ENCODE measurements at places on chromosomes 3 and 15.
A peak's percentile ranks its signal among the peaks of the same experiment; 100 is the strongest.

- DNase-seq: no peak
Observed at GRCh38 chr3:133494469-133494868, 79.0 kb upstream of the CDV3 start.

- DNase-seq: no peak
Observed at GRCh38 chr15:27278761-27279160, 307.8 kb downstream of the GABRG3 start.

GRCh38 chr3:136141291-136141785, 54.8 kb downstream of the MSL2 start:
- DNase-seq: no peak

GRCh38 chr3:15451216-15452113, 24.1 kb downstream of the EAF1 start:
- DNase-seq: no peak

GRCh38 chr15:59918994-59919951, 84.8 kb upstream of the FOXB1 start:
- peak; percentile 77 for DNase-seq

DNA sequence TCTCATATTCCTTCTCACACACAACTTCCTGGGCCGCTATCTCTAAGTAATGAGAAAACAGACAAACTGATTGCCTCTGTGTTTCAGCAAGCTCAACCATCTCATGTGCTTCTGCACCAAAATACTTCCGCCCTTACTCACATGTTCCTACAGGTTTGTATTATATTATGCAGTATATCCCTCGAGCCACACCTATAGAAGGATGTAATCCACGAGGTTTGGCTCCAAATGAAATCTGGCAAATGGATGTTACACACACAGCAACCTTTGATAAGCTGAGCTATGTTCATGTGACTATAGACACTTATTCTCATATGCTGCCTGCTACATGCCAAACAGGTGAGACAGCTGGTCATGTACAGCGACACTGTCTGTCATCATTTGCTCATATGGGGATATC, 22.6 kb downstream of the CCRL2 start:
- no peak for DNase-seq

DNA sequence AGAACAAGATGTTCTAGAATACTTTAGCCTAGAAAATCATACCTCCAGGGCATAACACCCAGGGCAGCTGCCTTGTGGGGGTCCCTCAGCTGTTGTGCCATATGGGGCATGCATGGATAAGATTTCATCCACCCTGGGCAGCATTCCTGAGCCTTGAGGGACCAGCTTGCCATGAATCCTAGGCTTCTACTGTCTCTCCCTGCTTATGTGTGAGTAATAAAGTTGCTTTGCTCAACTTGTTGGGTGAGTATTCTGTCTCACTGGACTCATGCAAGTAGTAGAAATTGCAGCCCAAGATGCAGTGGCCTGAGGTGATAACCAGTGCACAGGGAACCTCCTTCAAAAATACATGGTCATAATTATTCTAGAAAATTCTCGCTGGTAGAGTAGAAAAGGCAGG, 52.1 kb upstream of the EPHB1 start:
- no peak for DNase-seq

DNA sequence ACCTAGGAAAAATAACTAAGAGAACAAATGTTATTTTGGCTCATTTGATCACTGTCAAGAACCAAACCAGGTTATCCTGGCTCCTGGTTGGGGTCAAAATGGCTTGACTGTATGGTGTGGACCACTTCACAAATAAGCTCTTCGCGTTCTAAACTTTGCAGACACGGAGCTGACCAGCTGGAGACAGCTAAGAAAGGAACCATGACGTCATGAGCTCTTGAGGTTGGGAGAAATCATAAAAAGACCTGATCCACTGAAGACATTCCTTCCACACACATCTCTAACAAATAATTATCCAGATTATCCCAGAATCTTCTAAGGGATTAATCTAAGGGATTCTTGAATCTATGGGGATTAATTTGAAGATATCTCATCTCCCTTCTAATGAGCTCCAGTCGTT, 321.5 kb upstream of the IGF1R start:
- DNase-seq: no peak

DNA sequence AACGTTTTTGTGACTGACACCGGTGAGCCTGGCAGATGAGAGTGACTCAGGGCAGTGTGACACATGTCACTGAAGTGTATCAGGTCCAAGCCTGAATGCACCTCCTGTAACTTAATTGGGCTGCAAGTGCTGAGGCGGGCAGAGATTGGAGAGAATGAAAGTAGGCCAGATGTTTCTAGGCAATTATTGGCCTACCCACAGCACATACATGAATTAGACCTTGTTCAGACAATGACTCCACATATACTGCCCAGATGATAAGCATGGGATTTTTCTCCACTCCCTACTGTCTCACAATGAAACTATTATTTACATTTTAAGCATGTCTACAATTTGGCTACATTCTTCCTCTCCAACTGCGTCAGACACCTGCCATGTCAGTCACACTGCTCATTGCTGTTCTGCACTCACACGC, 187.3 kb upstream of the ZNF385D start:
- DNase-seq: no peak

GRCh38 chr3:50523279-50523811, 19.9 kb upstream of the CACNA2D2 start:
- no peak for DNase-seq

DNA sequence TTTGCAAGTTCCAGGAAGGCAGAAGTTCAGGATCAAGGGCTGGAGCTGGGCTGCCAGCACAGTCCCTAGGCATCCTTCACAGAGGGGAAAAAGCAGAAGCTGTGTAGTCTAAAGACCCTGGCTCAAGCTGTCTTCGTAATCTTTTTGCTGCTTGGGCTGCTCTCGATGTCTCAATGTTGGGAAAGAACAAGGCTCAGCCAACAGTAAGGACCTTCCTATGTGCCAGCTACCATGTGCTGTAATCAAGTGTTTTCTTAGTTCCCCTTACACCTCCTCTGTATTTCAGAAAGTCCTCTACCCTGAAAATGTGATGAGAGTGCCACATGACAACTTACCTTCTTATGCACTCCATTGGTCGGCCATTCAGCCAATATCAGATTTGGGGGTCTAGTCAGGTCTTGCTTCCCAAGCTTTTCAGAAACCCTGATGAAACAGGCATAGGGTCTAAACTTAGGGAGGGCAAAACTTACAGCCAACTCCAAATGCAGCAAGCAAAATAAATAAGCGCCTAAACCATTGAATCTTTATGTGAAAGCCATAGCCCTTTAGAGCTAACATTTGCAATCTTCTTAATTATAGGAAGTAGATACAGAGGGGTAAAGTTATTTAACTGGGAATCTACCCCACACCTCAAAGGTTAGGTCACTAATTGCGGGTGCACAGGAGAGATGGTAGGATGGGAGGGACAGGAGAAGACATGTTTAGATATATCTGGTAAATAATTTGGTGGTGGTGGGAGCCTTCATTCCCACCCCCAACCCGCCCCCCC, 1.2 kb upstream of the EDEM1 start:
- no peak for DNase-seq

DNA sequence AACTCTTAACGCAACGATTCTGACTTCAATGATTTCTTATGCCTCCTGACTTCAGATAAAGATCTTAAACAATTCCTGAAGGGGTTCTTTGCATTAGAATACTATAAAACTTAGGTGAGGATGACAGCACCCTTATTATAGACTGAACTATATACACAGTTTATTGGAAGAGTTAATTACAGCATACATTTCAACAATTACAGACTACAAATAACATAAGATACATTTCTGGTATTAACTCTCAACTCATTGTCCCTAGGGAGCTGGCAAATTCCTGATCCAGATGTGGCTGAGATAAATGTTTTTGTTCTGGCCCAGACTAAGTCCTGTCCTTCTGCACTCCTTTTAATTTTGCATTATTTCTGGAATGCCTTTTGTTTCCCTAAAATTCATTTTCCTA, 155.5 kb upstream of the TMC3 start:
- DNase-seq: no peak

DNA sequence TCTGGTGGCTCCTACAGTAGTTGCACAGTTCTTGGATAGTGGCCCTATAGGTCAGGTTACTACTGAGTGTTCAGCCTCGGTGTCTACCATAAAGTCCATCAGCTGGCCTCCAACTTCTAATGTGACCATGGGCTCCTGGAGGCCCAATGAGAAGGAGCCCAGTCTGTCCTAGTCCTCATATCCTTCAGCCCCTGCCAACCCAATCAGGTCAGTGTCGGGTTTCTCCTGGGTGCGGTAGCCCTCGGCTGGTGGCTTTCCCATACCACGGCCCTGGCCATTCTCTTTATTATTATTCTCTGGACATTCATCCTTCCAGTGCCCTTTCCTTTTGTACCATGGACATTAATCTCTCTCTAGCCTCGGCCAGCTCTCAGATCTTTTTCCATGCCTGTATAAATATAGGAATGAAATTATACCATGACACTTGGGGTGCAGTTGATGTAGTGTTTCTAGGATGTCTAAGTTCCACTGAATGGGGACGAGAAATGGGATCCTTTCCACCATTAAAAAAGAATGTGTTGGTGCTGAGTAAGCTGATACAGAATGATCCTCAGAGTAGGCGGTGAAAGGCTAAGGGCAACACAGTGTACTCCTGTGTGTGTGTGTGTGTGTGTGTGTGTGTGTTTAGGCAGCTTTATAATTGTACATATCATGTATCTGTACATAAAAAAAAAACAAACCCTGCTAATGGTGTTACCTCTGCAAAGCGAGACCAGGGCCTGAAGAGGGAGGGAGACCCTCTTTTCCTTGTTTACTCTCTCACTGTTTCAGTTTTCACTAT, 19.3 kb upstream of the NOX5 start:
- DNase-seq: no peak

Data from activated T-cell treated with anti-CD3 and anti-CD28 coated beads, Interleukin-2, amount 50 U/mL, for 24 hours (primary cell).